Endothelial cell (in vitro differentiated cells): ENCODE measurements at places on chromosomes 7 and 10.

DNA sequence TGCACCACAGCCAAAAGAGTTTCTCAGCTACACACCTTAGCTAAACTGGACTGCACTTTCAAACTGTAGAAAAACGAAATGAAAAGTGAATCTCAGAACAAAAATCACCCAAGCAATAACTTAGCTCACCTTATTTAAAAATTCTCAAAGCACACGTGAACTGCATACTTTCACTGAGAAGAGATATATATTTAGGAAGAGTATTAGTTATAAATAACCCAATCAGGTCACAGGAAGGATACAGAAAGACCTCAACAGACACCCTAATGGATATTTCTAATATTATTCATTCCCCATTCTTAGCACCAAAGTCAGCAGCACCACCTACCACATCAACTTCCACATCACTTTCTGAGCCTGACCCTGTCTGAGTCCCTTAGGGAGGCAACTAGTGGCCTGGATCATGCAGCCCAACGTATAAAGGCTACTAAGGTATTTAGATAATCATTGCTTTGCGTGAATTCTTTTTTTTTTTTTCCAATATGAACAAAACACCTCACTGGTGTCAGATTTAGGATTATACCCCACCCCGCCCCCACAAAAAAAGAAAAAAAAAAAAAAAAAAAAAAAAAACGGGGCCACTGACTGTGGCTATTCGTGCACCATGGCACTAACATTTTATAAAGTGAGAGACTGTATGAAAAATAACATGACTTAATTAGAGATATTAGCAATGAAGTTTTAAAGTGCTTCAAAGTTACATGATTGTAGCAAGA is 2.6 kb downstream of the ABI1 start:
- no peak overlapping the region for H3K27ac ChIP-seq
- peak overlapping the region; percentile 3 for H3K4me3 ChIP-seq
- DNase-seq, result no peak
- H3K4me1 ChIP-seq, result peaks cover 33% of the 10 kb centered on the region

GRCh38 chr10:636016-636730 is 53.3 kb downstream of the DIP2C start:
- no peaks in the 10 kb centered on the region for H3K27me3 ChIP-seq
- peaks cover 13% of the 10 kb centered on the region for H3K4me1 ChIP-seq
- no peak for DNase-seq
- no peak overlapping the region for H3K4me3 ChIP-seq
- no peak overlapping the region for H3K27ac ChIP-seq

GRCh38 chr7:84701524-84702306 is 485.1 kb downstream of the SEMA3D start:
- no peaks in the 10 kb centered on the region for H3K4me1 ChIP-seq
- no peak for DNase-seq
- H3K27me3 ChIP-seq, result no peaks in the 10 kb centered on the region
- H3K4me3 ChIP-seq, result no peak overlapping the region
- no peaks in the 10 kb centered on the region for H3K36me3 ChIP-seq

DNA sequence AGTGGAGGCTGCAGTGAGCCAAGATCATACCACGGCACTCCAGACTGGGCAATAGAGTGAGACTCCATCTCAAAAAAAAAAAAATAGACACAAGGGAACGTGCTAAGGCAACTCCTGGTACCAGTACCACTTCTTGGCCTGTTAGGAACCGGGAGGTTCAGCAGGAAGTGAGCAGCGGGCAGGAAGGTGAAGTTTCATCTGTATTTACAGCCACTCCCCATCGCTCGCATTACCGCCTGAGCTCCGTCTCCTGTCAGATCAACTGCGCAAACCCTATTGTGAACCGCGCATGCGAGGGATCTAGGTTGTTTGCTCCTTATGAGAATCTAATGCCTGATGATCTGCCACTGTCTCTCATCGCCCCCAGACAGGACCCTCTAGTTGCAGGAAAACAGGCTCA is 69.9 kb upstream of the FOXK1 start:
- no peak overlapping the region for H3K4me3 ChIP-seq
- H3K36me3 ChIP-seq, result no peaks in the 10 kb centered on the region
- H3K27ac ChIP-seq, result no peak overlapping the region
- H3K27me3 ChIP-seq, result no peaks in the 10 kb centered on the region
- DNase-seq, result no peak

- H3K4me1 ChIP-seq, result no peaks in the 10 kb centered on the region
- no peak for DNase-seq
- H3K4me3 ChIP-seq, result no peak overlapping the region
- no peak overlapping the region for H3K27ac ChIP-seq
- H3K36me3 ChIP-seq, result no peaks in the 10 kb centered on the region
- no peaks in the 10 kb centered on the region for H3K27me3 ChIP-seq
Observed at GRCh38 chr7:3272691-3273141, 28.3 kb upstream of the SDK1 start.

- no peak overlapping the region for H3K4me3 ChIP-seq
- no peak for DNase-seq
- H3K27me3 ChIP-seq, result peaks cover 4% of the 10 kb centered on the region
- H3K36me3 ChIP-seq, result peaks cover 10% of the 10 kb centered on the region
Observed at GRCh38 chr10:90906596-90906995, 14.3 kb downstream of the ANKRD1 start.

DNA sequence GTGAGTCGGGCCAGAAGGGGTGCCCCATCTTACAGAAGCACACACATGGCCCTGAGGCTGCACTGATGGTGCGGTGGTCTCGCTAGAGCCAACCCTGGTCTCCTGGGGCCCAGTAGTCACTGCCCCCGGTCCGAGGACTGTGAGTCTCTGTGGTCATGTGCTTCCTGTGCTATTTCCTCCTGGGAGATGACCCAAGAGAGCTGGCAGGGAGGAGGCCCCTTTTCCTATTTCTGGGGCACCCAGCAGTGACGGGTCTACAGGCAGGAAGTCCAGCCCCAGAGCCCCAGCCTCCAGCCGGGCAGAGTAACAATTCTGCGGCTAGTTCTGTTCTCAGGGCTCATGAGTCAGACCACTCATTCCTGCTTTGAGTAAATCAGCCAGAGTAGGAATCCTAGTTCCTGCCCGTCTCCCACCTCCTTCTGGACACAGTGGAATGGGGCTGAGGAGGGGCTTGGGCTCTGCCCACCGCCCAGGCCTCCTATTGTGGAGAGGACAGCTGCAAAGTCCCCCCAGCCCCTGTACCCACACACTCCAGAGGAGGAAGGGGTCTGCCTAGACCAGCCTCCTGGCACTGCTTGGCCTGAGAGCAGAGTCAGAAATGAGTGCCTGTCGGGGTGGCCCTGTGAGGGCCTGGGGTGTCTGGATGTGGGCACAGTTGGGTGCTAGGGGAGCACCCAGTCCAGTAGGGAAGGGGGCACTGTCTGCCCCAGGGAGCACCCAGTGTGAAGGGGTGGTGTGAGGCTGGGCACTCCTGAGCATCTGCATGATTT is 80.5 kb upstream of the PPIF start:
- H3K4me1 ChIP-seq, result peaks cover 60% of the 10 kb centered on the region
- peak overlapping the region; percentile 92 for H3K27ac ChIP-seq
- H3K27me3 ChIP-seq, result peaks cover 28% of the 10 kb centered on the region
- H3K4me3 ChIP-seq, result no peak overlapping the region

- no peaks in the 10 kb centered on the region for H3K4me1 ChIP-seq
- H3K4me3 ChIP-seq, result no peak overlapping the region
- H3K27me3 ChIP-seq, result no peaks in the 10 kb centered on the region
- DNase-seq, result no peak
- H3K36me3 ChIP-seq, result no peaks in the 10 kb centered on the region
Observed at GRCh38 chr7:16512097-16512496, 14.5 kb upstream of the LRRC72 start.

GRCh38 chr10:110006358-110007160 is 1.2 kb upstream of the ADD3 start:
- DNase-seq, result peak; percentile 9
- no peak overlapping the region for H3K27ac ChIP-seq
- H3K4me1 ChIP-seq, result peaks cover 26% of the 10 kb centered on the region
- H3K36me3 ChIP-seq, result no peaks in the 10 kb centered on the region
- no peaks in the 10 kb centered on the region for H3K27me3 ChIP-seq

DNA sequence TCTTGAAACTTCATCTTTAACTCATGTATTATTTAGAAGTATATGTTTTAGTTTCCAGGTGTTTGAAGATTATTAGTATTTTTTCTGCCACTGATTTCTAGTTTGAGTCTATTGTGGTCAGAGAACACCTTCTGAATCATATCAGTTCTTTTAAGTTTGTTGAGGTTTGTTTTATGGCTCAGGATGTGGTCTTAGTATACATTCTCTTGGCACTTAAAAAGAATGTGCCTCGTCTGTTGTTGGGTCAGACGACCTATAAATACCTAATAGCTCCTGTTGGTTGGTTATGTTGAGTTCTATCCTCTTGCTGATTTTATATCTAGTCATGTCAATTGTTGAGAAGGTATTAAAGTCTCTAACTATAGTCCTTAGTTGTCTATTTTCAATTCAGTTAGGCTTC is 15.9 kb downstream of the TDRD1 start:
- no peaks in the 10 kb centered on the region for H3K27me3 ChIP-seq
- H3K36me3 ChIP-seq, result no peaks in the 10 kb centered on the region
- H3K4me3 ChIP-seq, result no peak overlapping the region
- H3K4me1 ChIP-seq, result peaks cover 16% of the 10 kb centered on the region
- no peak for DNase-seq

GRCh38 chr7:95951531-95951930 is 179.2 kb downstream of the DYNC1I1 start:
- no peak for DNase-seq
- no peak overlapping the region for H3K4me3 ChIP-seq
- H3K36me3 ChIP-seq, result no peaks in the 10 kb centered on the region
- no peak overlapping the region for H3K27ac ChIP-seq
- no peaks in the 10 kb centered on the region for H3K27me3 ChIP-seq

GRCh38 chr7:40611095-40611871 is 476.5 kb downstream of the SUGCT start:
- no peaks in the 10 kb centered on the region for H3K36me3 ChIP-seq
- no peak for DNase-seq
- H3K4me1 ChIP-seq, result no peaks in the 10 kb centered on the region
- H3K27ac ChIP-seq, result no peak overlapping the region

- DNase-seq, result no peak
- H3K36me3 ChIP-seq, result peaks cover 41% of the 10 kb centered on the region
- H3K27ac ChIP-seq, result no peak overlapping the region
- peaks cover 67% of the 10 kb centered on the region for H3K4me1 ChIP-seq
- H3K4me3 ChIP-seq, result peak overlapping the region; percentile 80
Observed at GRCh38 chr7:127979728-127980126, 51.5 kb downstream of the LRRC4 start.

GRCh38 chr10:31646519-31646918 is 282.1 kb downstream of the ARHGAP12 start:
- no peaks in the 10 kb centered on the region for H3K36me3 ChIP-seq
- H3K27ac ChIP-seq, result no peak overlapping the region
- peaks cover 9% of the 10 kb centered on the region for H3K4me1 ChIP-seq
- H3K27me3 ChIP-seq, result no peaks in the 10 kb centered on the region
- no peak for DNase-seq

- no peak overlapping the region for H3K27ac ChIP-seq
- no peak overlapping the region for H3K4me3 ChIP-seq
- H3K27me3 ChIP-seq, result no peaks in the 10 kb centered on the region
- no peaks in the 10 kb centered on the region for H3K36me3 ChIP-seq
- H3K4me1 ChIP-seq, result peaks cover 23% of the 10 kb centered on the region
- DNase-seq, result no peak
Observed at GRCh38 chr7:40646717-40647116, 511.9 kb downstream of the SUGCT start.

- no peak overlapping the region for H3K4me3 ChIP-seq
- H3K36me3 ChIP-seq, result no peaks in the 10 kb centered on the region
- no peaks in the 10 kb centered on the region for H3K4me1 ChIP-seq
Observed at GRCh38 chr7:82194016-82194643, 249.4 kb downstream of the CACNA2D1 start.

DNA sequence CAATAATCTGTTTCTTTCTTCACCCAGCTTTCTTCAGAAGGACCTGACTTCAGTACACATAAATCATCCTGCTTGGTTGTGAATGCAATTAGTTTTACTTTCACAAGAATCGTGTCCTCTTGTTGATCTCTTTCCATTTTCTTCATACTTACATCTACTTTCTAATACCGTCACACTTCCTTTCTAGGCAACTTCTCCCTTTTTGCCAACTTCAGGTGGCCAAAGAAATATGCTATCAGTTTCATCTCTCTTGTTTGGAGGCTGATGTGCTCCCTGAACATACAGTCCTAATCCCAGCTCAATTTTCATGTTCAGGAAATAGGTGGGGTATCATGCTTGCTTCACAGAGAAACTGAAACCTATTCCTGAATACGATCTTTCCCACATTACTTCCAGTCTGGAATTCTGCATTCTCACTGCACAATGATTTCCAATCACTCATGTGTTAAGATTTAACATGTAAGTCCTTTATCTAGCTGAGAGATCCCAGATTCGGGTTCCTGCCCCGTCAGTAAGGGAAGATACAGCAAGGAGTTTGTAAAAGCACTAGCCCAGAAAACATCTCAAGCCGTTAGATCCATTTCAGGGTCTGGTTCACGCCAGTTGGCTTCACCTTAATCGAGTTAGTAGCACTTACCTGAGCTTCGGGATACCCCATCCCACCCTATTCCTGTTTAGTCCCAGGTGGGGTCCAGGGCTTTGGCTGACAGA is 994 bp downstream of the SLC25A28 start:
- peak overlapping the region; percentile 92 for H3K4me3 ChIP-seq
- peak overlapping the region; percentile 17 for H3K27ac ChIP-seq
- peaks cover 19% of the 10 kb centered on the region for H3K4me1 ChIP-seq
- no peak for DNase-seq
- H3K27me3 ChIP-seq, result peaks cover 10% of the 10 kb centered on the region
- H3K36me3 ChIP-seq, result peaks cover 5% of the 10 kb centered on the region

DNA sequence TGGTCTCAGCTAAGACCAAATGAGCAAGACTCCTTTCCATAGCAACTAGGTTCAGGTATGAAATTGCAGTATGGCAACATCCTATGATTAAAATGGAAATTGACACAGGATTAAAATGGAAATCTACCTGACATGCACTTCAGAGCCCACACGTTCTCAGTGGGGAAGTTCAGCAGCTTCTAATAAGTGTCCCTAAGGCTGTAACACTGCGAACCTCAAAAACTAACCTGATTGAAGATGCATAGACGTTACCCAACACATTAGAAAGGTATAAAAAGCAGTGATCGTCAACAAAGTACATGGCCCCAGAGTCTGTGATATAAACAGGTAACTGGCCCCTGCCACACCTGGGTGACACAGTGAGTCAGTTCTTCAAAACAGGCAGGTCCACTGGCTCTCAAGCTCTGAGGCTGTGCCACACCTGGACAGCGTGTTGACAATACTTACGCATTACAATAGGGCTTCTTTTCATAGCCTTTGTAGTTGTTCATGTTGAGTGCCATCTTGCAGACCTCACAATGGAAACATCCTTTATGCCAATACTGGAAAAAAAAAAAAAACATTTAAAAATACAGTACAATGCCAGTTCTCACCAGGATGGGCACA is 274.9 kb upstream of the NEBL start:
- H3K4me3 ChIP-seq, result peak overlapping the region; percentile 53
- DNase-seq, result no peak
- H3K27ac ChIP-seq, result no peak overlapping the region

GRCh38 chr7:2795906-2796305 is 48.2 kb downstream of the GNA12 start:
- no peak overlapping the region for H3K4me3 ChIP-seq
- peaks cover 55% of the 10 kb centered on the region for H3K4me1 ChIP-seq
- DNase-seq, result no peak
- H3K27ac ChIP-seq, result no peak overlapping the region
- peaks cover 37% of the 10 kb centered on the region for H3K36me3 ChIP-seq
